ENCODE measurements at places on chromosomes 12 and 14.

DNA sequence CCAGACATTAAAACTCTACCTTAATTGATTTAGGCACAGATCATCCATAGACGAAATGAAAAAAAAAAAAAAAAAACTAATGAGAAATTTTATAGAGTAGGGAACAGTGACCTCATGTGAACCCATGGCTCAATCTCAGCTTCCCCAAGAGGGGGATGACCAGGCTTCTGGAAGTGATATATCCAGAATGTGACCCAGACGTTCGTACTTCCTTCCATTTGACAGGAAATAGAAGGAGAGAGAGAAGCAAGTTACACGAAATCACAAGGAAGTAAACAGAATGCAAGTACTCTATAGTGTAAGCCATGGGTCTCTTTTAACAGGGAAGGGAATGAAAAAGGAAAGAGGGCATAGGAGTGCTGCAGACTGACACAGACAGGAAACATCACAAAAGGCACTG is 10.1 kb downstream of the FOXN3 start:
- peak; percentile 30 for DNase-seq

GRCh38 chr12:129776977-129777667 is 126.7 kb downstream of the TMEM132D start:
- no peak for DNase-seq

DNA sequence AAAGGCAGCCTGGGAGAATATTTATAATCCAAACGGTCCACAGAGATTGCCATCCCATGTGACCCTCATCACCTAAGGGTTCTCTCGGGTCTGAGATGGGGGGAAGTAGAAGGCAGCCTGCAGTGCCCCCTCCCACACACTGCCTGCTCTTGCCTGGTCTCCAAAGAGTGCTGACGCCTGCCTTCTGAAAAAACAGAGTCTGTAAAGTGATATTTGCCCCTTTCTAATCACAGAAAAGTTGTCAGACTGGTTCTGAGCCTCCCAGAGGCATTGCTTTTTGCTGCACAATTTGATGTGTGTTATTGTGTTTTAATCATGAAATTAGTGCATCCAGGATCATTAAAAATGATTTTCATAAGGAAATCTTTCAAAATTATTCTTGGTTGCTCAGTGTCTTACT is 59.2 kb downstream of the TMEM30B start:
- no peak for DNase-seq

DNA sequence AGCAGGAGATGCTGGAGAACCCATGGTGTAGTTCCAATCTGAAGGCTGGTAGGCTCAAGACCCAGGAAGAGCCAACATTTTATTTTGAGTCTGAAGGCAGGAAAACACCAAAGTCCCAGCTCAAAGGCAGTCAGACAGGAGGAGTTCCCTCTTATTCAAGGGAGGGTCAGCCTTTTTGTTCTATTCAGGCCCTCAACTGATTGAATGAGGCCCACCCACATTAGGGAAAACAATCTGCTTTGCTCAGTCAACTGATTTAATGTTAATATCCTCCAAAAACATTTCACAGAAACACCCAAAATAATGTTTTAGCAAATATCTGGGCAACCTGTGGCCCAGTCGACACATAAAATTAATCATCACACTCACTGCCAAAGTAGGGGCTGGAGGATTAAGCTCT is 130.8 kb downstream of the LMNTD1 start:
- DNase-seq, result no peak

DNA sequence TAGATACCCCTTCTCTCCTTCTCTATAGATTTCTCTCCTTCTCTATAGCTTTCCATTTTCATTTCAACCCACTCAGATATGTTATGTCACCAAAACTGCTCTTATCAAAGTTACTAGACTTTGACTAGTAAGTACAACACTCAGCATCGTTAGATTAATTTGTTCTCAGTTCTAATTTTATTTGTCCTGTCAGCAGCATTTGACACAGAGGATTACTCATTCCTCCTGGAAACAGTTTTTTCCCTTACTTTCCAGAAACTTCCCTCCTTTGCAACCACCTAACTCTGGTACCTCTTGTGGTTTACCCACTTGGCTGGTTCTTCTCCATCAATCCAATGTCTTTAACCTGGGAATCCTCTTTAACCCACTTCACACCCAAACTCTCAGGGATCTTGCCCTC is 423.7 kb downstream of the TMTC2 start:
- DNase-seq, result no peak

DNA sequence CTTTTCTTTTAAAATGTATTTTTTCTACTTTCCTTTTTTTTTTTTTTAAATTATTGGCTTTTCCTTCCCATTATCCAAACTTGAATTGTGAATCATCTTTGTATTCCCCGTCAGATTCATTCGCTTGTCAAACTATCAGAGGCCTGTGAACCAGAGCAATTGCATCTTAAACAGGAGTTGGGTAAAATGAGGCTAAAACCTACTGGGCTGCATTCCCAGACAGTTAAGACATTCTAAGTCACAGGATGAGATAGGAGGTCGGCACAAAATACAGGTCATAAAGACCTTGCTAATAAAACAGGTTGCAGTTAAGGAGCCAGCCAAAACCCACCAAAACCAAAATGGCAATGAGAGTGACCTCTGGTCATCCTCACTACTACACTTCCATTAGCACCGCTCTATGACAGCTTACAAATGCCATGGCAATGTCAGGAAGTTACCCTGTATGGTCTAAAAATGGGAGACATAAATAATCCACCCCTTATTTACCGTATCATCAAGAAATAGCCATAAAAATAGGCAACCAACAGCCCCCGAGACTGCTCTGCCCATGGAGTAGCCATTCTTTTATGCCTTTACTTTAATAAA is 19.9 kb downstream of the FUT8 start:
- DNase-seq, result no peak

- DNase-seq, result no peak
Observed at GRCh38 chr12:9065607-9065856, 50.2 kb downstream of the A2M start.

Data from endothelial cell of umbilical vein (primary cell).